ENCODE measurements at places on chromosomes 3 and 15. TPM values are rescaled to one million over a fixed set of nuclear protein-coding genes. Genes with fewer than 3 reads are reported as not detected.

GRCh38 chr15:43913026-43913780 lies 86.4 kb downstream of the WDR76 start:
- no peak for DNase-seq

- no peak for DNase-seq
Measured at GRCh38 chr3:196406811-196407470, 25.3 kb downstream of the UBXN7 start.

C15orf62 gene
- 0.53 TPM for total RNA-seq

DNA sequence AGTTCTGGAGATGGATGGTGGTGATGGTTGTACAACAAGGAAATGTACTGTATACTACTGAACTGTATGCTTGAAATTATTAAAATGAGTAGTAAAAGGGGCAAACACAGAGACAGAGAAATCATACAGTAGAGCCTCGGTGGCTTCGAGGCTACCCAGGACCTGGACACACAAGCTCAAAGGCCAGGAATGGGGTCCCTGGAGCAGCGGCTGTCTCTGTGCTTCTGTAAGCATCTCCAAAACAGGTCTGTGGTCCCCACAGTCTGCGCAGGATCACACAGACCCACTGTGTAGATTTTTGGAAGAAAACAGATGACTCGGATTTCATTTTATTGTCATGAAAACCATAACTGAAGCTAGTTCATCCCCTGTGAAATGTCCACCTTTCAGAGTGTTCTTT lies 39.7 kb downstream of the PGPEP1L start:
- DNase-seq = no peak

- no peak for DNase-seq
Measured at GRCh38 chr3:124607163-124607562, 123.1 kb upstream of the UMPS start.

DNA sequence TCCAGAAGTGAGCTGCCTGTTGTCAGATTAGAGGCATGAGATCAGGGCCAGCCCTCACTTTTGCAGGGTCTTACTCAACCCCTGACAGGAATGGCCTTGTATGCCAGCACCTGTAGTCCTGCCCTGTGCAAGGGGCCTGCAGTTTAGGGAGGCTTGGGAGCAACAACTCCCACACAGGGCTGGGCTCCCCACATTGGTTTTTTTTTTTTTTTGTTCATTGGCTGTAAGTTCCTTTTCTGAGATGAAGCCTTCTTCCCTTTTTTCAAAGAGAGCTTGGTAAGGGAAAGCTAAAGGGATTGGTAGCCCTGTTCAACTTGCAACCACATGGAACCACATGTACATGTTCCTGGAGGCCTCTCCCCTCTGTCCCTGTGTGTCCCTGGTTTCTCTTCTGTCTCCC lies 46.4 kb downstream of the TNFAIP8L3 start:
- DNase-seq = no peak

DNA sequence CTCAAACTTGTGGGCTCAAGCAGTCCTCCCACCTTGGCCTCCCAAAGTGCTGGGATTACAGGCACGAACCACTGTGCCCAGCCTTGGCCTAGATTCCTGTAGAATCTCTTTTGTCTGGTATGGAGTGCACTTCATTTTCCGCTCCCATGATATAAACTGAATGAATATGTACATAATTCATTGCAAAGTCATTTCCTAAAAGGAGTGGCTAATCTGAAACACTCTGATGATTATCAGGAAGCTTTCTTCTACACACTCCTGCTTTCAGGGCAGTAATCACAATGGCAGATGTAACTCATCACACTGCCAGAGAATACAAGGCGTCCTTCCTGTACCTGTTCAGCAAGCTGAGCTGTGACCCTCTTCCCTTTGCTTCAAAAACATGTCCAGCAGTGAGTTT lies 28.6 kb downstream of the RLBP1 start:
- DNase-seq = no peak

DNA sequence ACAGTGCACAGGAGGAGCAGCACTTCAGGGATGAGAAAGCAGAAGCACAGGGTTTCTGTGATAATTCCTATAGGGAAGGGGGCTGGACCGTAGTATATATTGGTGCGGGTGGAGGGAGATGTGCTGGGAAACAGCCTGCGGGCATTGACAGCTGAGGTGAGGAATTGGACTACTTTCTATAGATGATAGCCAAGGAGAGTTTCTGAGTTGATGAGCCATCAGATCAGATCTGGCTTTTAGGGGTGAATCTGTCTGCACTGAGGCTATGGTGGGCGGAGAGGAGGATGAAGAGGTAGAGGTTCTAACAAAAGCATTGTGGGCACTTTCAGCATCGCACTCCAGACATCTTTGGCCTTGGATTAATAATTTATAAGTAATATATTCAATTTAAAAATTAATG lies 33.1 kb downstream of the SELENOT start:
- DNase-seq = no peak

DNA sequence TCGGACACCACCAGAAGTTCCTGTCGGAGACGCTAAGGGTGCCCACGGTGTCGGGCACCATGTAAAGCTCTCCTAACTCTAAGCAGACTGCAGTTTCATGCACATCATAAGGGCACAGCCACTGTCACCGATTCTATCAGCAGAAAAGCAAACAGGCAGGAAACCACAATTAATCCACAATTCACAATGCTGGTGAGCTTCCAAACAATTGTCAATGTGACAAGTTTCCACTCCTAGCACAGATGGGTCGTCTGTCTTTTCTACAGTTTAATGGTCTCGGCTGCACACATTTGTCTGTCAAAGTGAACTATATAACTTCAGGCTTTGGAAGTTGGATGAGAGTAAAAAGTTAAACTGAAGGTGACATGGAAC lies 8.8 kb upstream of the OCA2 start:
- DNase-seq = no peak

- DNase-seq = peak; percentile 9
Measured at GRCh38 chr15:80694611-80695098, 455 bp upstream of the ABHD17C start.

DNA sequence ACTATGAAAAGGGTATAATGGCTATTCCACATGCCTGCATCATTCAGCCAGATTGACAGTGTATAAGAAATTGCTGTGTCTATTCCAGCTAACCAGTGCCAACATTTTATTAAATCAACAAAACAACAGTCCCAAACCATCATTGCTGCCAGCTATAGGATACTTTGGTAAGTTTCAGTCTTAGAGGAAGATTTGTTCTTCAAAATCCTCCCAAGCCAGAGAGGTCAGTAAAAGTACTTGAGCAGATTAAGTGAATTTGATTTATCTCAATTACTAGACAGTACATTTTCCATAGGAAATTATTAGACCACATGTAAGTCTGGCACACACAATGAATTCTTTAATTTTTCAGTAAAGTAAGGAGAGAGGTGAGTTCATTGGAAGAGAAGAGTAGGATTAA lies 50.7 kb downstream of the TFG start:
- no peak for DNase-seq

DUOX1 gene
- 0.42 TPM for total RNA-seq

Measured in activated T-cell treated with anti-CD3 and anti-CD28 coated beads, Interleukin-2, amount 50 U/mL, for 4 hours (primary cell).